ENCODE measurements at places on chromosomes 11 and 22. TPM values are rescaled to one million over a fixed set of nuclear protein-coding genes. Genes with fewer than 3 reads are reported as not detected.

DNA sequence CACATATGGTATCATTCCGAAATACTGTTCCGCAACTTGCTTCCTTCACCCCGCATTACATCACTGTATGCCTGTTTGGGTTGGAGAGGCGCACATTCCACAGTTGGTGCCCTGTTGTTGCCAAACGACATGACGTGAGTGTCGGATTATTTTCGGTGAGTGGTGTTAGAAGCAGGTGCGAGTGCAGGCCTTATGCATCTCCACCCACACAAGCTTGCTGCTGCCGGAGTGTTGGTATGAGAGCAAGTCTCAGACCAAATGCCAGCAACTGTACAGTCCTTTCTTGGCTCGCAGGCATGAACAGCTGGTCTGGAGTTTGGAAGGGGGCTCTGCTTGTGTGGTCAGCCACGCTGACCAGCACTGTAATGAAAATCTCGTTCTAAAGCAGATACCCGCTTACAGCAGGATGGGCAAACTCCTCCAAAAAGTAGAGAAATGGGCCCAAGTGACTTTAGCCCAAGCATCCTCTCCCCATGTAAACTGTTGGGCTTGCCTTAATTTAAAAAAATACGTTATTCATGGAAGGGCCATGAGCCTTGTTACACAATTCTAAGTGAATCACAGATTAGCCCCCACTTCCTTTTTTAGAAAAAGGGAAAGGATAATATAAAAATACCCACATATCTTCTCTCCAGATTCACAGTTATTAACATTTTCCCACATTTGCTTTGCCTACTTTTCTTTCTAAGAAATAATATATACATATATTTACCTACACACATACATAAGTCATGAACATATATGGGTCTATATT, 48.7 kb upstream of the OR9Q1 start:
- no peak for DNase-seq

GRCh38 chr11:16454289-16454863, 98.0 kb upstream of the SOX6 start:
- DNase-seq = no peak

DNA sequence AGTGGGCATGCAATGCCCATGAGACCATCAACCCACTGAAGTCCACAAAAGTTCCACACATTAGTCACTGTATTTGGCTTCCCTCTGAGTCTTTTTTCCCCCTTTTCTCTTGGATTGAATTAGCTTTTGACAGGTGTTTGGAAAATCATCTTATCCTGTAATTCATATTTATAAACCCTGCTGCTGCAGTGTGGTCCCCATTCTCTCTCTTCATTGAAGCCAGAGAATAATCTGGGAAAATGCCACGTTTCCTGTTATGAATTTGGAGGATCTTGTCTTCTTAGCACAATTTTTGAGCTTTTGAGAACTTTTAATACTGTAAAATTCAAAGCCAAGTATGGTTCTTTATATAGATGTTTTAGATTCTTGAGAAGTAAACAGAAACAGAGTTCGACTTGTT, 84.8 kb downstream of the UVRAG start:
- no peak for DNase-seq

- no peak for DNase-seq
Measured at GRCh38 chr11:78080818-78081495, 1.3 kb upstream of the NDUFC2 start.

GRCh38 chr11:129440028-129440713, 64.5 kb downstream of the BARX2 start:
- peak; percentile 85 for DNase-seq

GRCh38 chr11:123509737-123510578, 79.9 kb downstream of the GRAMD1B start:
- peak; percentile 90 for DNase-seq

MYRF gene
- total RNA-seq = 61.7 TPM

TMEM41B gene
- 68.0 TPM for total RNA-seq

DNA sequence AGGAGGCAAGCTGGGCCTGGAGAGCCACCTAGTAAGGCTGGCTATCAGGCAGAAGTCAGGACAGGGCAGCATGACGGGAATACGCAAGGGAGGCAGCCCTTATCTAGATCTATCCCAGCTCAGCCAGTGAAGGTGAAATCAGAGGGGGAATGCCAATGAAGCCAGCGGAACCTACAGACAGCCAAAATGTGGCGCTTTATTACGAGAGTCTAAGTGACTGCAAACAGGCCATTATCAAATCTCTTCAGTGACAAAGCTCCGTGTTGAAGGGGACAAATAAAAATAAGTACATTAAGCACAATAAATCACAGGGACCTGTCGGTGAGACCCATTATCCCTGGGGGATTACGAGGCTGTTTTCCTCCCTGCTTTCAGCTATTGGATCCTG, 22.8 kb downstream of the LARGE1 start:
- peak; percentile 76 for DNase-seq

- no peak for DNase-seq
Measured at GRCh38 chr11:43392713-43393112, 34.0 kb downstream of the TTC17 start.

OR4A47 gene
- not detected for total RNA-seq

- DNase-seq = no peak
Measured at GRCh38 chr11:44970293-44970692, 19.6 kb upstream of the TP53I11 start.

RCOR2 gene
- 51.4 TPM for total RNA-seq
